ENCODE measurements at places on chromosomes 2 and 18. TPM values are rescaled to one million over a fixed set of nuclear protein-coding genes. Genes with fewer than 3 reads are reported as not detected.

DNA sequence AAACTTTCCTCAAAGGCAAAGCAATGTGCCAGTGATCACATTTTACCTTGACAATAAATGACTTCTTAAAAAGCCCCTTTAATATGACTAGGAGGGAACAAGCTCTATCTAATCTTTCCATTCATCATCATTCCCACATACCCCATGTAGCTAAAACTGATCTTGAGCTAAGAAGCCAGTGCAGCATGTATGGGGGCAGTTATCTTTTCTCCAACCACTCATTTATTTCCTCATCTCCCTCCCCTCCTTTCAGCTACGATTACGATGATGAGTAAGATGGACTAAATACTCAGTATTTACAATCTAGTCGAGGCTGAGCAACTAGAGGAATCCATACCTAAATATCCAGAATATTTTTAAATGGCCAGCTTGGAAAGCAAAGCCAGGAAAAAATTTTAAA is 35.5 kb downstream of the PNO1 start:
- H3K4me1 ChIP-seq: peaks cover 55% of the 10 kb centered on the region
- no peak overlapping the region for H3K4me3 ChIP-seq
- no peak overlapping the region for H3K27ac ChIP-seq
- no peak for DNase-seq
- no peaks in the 10 kb centered on the region for H3K27me3 ChIP-seq

DNA sequence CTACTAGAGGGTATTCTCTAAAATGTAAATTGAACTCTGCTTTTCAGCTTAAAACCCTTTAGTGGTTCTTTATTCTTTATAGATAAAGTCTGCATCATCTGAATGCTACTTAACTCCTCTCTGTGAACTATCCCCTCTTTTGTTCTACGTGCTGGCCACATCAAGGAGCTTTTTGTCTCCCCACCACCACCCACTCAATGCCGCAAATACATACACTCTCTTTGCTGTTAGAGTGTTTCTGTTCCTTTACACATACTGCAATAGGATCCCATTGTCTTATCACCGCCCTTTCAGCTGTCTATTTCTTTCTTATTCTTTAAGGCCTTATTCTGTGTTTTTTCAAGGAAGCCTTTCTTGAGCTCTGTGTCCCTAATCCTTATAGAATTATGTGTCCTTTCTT is 83.3 kb downstream of the EML4 start:
- H3K27me3 ChIP-seq: no peaks in the 10 kb centered on the region
- DNase-seq: no peak
- peaks cover 31% of the 10 kb centered on the region for H3K4me1 ChIP-seq
- no peak overlapping the region for H3K4me3 ChIP-seq
- H3K27ac ChIP-seq: no peak overlapping the region
- H3K36me3 ChIP-seq: no peaks in the 10 kb centered on the region

DNA sequence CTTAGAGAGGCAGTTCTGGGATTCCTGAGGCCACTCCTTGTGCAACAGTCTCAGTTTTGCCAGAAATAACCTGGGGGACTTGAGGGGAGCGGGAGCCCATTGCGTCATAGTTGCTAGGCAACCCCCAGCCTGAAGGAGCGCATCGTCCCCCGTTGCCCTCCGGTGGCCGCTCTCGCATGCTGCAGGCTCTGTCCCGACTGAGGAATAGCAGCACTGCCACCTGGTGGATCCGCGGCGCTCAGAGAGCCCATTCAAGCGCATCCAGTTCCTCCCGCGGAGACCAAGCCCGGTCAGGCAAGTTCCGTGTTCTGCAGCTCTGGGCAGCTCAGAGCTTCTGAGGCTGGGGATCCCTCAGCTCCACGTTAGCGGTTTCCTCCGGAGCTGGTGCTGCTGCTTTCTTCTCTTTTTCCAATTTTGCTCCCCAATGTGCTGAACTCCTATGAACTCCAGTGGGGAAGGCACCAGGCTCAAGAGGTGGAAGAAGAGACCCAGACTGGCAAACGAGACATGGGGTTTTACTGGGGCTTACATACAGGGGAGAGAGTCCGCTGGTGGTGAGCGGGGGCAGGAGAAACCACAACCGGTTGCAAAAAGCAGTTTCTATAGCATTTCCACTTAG is 15.1 kb downstream of the SLC4A3 start:
- no peak overlapping the region for H3K4me3 ChIP-seq
- peak; percentile 98 for DNase-seq
- H3K36me3 ChIP-seq: no peaks in the 10 kb centered on the region
- H3K4me1 ChIP-seq: peaks cover 23% of the 10 kb centered on the region

GRCh38 chr2:212726403-212726802 is 187.8 kb upstream of the ERBB4 start:
- H3K27me3 ChIP-seq: no peaks in the 10 kb centered on the region
- no peaks in the 10 kb centered on the region for H3K36me3 ChIP-seq
- no peak overlapping the region for H3K4me3 ChIP-seq
- no peak overlapping the region for H3K27ac ChIP-seq
- no peaks in the 10 kb centered on the region for H3K4me1 ChIP-seq

The PTPRN gene
- total RNA-seq: not detected
